ENCODE measurements at places on chromosomes 16 and 17.

DNA sequence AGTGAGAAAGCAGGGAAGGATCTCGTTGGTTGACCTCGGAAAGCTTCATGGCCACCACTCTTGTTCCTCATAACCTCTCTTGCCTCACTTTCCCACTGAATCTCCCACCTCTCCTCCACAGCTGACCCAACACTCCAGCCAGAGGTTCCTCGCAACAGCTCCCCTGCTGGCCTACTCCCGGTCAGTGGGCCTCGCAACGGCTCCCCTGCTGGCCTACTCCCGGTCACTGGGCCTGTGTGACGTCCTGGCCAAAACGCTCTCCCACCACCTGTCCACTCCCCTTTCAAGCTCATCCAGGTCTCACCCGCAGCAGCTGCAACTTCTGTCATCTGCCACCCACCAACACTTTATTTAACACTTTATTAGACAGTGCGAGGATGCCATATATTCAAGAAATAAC, 149.1 kb downstream of the VPS53 start:
- no peak for DNase-seq

GRCh38 chr17:17900615-17901520, 64.1 kb upstream of the SREBF1 start:
- peak; percentile 58 for DNase-seq

GRCh38 chr17:59107306-59107670, 608 bp upstream of the TRIM37 start:
- DNase-seq, result no peak

- DNase-seq, result no peak
These were observed 29.4 kb downstream of the TOM1L2 start for GRCh38 chr17:17942846-17943245.

- no peak for DNase-seq
These were observed 1.6 kb upstream of the FBXL20 start for GRCh38 chr17:39402890-39403605.

- DNase-seq, result peak; percentile 22
These were observed 32.1 kb downstream of the ABR start for GRCh38 chr17:1147664-1148063.

GRCh38 chr16:50671644-50672260, 9.4 kb downstream of the SNX20 start:
- no peak for DNase-seq

GRCh38 chr17:79201536-79202227, 127.1 kb downstream of the ENGASE start:
- no peak for DNase-seq

GRCh38 chr16:1942810-1943726, at the start of gene MSRB1:
TSS of gene MSRB1 (minus strand) at chr16:1943199. CDS start at chr16:1943156, 43 bp downstream.
- DNase-seq, result peak; percentile 99

DNA sequence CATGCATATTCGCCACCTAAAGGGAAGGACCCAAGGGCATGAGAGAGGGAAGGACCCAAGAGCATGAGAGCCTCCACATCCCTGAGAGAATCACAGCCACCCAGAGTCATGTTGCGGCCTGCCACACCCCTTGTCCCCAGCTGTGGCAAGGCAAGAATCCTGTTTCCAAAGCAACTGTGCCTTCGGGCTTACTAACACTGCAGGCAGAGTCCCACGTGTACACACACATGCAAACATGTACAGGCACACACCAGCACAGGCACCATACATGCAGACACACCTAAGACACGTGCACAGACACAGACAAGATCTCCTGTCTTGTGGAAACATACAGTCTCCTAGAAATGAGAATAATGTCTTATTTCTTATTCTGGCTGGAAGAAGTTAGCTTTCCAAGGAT, 92.4 kb upstream of the CDYL2 start:
- no peak for DNase-seq

GRCh38 chr16:19105891-19106624, 7.7 kb upstream of the ITPRIPL2 start:
- DNase-seq, result no peak

DNA sequence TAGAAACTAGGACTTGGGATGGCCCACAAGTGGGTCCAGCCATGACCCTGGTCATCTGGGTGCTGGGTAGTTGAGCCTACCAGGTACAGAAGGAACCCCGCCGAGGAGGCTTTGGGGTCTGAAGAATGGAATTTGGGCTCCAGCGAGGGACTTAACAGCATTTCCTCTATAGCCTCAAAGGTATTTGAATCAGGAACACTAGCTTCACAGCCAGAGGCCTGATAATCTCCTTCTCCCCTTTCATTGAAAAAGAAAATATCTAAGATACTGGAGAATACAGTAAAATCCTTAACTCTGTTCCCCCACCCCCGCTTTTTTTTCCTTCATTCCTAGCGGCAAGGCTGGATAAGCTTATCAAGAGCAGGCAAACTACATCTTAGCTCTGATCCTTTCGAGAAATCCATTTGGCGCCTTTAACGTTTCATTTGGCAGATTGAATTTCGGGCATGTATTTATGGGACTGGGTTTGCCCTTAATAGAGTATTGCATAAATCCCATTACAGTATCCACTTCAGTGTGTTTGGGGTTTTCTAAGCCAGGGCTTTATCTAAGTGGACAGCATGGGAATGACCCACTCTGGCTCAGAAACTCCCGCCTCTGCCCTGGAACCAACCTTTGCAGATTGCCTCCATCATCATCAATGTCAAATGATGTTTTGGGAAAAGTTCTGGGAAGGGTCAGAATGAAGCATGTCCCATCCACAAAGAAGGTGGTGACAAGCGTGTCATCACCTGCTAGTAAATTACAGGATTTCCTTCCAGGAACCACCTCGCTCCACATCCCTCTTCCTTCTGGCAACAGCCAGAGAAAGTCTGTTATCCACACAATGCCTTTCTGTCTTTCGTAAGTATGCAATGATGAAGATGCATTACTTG, 36.9 kb downstream of the XYLT1 start:
- DNase-seq, result no peak

DNA sequence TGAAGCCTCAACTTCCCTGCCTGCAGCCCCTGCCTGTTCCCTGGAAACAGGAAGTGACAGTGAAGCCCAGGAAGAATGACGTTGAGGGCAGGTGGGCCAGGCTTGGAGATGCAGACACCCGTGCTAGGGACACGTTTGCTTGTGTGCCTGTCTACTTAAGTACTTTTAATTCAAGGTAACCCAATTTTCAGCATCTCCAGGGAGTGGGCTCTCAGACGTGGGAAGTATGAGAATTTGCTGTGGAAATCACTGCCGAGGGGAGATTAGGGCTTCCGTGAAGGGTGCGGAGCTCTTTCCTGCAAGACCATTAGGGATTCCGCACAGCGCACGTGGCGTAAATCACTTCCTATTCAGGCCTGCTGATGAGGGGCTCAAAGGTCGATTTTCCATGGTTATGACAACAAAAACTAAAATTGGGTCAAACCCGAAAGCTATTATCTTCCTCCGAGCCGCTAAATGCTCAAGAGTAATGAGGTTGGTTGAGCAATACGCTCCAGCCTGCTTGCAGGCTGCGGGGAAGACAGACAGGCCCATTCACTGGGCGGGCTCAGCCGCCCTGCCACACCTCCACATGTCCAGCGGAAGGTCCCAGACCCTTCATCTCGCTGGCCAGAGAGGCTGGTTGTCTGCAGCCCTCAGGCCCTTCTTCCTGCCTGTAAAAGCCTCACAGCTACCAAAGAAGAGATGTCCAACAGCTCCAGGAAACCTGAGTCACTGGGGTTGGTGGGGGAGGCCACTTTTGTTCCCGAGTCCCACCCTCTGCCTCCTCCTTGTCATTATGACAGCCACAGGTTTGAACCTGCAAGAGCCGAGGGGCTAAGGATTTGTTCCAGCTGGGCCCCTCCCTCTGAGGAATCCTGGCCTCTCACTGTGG, 109.9 kb downstream of the RBFOX3 start:
- DNase-seq, result no peak

DNA sequence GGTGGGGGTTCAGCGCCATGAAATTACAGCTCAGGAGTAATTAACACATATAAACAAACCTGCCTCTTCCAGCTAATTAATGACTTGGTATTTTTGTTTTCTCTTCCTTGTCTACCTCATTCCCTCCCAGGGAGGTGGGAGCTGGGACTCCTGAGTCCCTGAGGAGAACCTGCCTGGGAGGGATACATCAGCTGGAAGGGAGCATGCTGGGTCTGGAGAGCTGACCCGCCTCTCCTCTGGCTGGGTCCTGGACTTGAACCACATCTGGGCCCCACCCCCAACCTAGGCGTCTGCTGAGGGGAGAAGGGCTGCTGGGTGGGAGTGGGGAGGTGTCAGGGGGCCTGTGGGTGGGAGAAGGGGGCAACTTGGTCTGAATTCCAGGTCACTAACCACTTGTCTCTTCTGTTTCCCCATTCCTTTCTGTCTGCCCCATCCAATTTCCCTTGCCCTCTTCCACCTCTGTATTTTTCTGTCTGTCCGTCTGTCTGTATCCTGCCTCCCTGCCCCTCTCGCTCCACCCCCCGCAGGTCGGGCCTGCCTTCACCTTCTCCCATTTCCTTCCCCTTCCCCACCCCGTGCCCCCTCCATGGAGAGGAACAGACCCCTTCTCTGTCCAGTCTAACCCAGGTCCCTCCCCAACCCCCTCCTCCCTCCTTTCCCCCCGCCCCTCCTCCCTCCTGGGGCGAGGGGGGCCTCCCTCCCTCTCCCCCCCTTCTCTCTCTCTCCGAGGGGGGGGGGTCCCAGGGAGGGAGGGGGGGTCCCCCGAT, at the start of gene NLGN2:
Gene NLGN2, plus strand, starts transcription at position 361 of the 767 bp plus-strand sequence. CDS start 411 bp downstream, outside the sequence.
- DNase-seq, result no peak

GRCh38 chr17:72271603-72272002, 150.8 kb downstream of the SOX9 start:
- no peak for DNase-seq

- DNase-seq, result no peak
These were observed 331.5 kb downstream of the CBLN1 start for GRCh38 chr16:48950184-48950583.

- no peak for DNase-seq
These were observed 18.0 kb upstream of the JPH3 start for GRCh38 chr16:87584271-87584670.

GRCh38 chr17:80890921-80891396, 100.7 kb upstream of the CHMP6 start:
- no peak for DNase-seq

GRCh38 chr17:43905985-43906852, 1.1 kb downstream of the MPP2 start:
- peak; percentile 27 for DNase-seq

- DNase-seq, result no peak
These were observed 66.9 kb upstream of the TNRC6C start for GRCh38 chr17:77891602-77892001.

- no peak for DNase-seq
These were observed 99.8 kb downstream of the MYH11 start for GRCh38 chr16:15757077-15757386.

GRCh38 chr16:117379-118365, 20.8 kb downstream of the NPRL3 start:
- peak; percentile 52 for DNase-seq

DNA sequence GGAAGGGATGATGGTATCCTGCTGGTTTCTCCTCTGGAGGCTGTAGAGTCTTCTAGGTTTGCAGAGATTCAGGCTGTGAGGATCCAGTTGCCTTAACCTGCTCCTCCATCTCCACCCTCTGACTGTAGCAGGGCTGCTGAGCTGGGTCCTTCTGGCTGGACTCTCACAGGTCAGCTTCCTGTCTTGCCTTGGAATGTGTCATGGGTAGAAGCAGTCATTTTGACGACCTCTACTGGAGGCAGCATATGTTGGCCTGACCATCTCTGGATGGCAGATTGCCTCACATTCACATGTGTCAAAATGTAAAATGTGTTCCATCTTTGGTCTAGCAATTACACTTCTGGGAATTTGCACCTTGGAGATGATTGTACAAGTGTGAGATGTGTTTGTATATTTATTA, 504.4 kb upstream of the EEF2KMT start:
- no peak for DNase-seq

GRCh38 chr17:2366747-2367494, 29.6 kb downstream of the SGSM2 start:
- no peak for DNase-seq

DNA sequence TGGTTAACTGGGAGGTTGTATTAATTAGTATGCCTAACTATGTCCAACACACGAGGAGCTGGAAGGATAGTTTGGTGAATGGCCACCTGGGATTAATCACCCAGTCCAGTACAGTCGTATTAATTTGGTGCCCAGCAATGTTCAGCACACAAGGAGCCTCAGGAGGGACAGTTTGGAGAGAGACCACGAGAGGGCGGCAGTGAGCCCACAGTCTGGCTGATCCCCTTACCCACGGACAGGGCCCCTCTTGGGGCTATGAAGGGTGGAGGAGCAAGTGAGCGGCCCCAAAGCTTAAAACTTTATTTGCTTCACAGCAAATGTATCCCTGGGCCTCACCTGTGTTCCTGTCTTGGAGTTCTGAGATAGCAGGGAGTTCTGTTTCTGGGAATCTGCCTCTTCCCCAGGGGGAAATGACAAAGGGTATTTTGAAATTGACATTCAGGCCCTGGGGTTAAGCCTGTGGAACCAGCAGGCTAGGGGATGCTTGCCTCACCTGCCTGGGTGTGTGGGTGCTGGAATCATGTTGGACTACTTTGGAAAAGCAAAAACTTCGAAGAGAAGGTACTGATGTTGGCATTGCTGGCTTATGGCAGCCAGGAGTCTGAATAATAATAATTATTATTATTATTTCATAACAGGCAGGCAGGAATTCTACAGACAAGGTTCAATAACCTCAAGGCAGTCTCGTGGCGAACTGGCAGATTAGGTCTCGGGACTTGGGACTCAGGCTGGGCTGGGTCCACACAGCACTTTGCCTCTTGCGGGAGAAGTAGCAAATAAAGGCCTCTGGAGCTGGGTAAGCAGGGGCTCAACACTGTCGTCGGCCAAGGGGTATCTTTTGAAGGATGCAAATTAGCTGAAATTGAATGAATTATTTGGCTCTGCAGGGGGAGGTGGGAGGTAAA, 227.6 kb upstream of the ASIC2 start:
- peak; percentile 47 for DNase-seq

DNA sequence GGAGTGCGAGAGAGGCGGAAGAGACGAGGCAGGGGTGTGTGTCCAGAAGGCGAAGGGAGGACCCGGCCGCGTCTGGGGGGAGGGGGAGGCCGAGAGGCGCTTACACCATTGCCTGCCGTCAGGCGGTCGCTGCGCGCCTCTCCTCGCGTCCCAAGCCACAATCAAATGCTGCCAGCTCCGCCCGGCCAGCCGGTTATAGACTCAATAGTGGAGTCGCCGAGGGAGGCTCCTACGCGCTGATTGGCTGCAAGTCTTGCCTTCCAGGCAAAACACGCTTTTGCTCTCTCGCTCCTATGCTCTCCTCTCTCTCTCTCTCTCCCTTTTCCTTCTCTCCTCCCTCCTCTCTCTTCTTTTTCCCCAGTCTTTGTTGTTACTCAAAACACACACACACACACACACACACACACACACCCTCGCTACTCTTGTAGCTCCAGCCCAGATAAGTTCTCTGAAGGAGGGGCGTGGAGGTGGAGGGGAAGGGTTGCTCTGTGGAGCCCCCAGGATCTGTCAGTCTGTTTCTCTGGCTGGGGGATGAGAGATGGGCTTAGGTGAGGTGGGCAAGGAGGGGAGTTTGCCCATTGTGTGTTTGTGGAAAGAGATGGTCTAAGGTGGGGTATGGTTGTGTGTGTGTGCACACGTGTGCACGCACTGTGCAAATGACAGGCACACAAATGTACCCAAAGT, at the start of gene DLX3:
Gene DLX3, minus strand, starts transcription at position 170 of the 684 bp plus-strand sequence. CDS start 226 bp downstream, outside the sequence.
- DNase-seq, result peak; percentile 33

- DNase-seq, result no peak
These were observed 26.6 kb downstream of the JPH3 start for GRCh38 chr16:87628940-87629339.

GRCh38 chr17:76160896-76161528, 20.0 kb upstream of the FOXJ1 start:
- no peak for DNase-seq

Data from NCI-H446 (cell line).